ENCODE measurements at places on chromosomes 5 and 9.

DNA sequence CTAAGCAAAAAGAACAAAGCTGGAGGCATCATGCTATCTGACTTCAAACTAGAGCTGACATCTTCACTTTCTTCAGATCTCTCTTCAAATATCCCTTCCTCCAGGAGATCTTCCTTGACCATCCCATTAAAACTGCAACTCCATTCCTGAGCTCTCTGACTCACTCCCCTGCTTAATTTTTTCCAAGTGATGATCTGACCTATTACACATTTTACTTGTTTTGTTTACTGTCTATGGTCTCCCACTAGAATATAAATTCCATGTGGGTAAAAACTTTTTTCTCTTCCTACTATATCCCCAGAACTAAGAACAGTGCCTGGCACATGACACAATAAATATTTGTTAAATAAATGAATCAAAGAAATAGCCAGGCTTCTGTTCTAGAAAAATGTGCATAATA, 87.5 kb downstream of the SLIT3 start:
- DNase-seq: no peak

GRCh38 chr9:92714787-92715487, 45.0 kb upstream of the IPPK start:
- no peak for DNase-seq

- DNase-seq: no peak
These were observed 123.5 kb downstream of the SMARCA2 start for GRCh38 chr9:2138646-2139045.

DNA sequence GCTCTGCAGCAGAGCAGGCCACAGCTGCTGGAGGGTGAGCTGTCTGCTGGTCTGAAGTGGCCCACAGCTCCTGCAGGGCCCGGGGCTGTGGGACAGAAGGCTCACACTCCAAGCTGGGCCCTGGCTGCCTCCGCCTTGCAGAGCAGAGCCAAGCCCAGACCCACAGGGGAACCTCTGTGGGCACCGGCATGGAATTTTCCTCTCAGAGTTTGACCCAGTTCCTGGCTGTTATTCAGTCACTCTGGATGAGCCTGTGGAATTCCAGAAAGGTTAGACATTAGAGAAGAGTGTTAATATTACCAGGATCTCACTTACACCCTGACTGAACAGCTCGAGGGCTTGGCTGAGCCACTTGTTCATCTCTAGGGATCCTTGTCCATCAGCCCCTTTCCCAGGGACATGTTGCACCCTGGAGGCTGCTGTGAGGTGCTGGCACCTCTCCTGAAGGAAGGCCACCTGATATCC, 17.5 kb downstream of the IL9 start:
- DNase-seq: no peak

DNA sequence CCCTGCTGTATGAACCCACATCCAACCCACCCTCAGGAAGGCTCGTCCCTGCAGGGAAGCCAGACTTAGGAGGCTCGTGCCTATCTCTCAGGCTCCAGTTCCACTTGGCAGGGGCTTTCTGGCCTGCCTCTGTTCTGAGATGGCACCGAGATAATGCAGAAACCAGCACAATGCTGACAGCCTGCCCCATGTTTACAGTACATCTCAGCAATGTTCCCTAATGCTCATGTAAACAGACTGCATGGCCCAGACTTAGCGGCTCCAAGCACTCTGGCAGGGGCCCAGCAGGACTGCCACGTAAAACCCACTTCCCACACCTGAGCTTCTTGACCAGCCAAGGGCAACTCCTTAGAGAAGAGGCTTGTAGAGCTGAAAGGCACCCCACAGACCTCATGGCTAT, 499.5 kb upstream of the BRINP1 start:
- DNase-seq: no peak

Data from NCI-H524 treated with DMSO at 0.1 percent for 48 hours (cell line).